ENCODE measurements at places on chromosomes 12 and 14. TPM values are rescaled to one million over a fixed set of nuclear protein-coding genes. Genes with fewer than 3 reads are reported as not detected.

DNA sequence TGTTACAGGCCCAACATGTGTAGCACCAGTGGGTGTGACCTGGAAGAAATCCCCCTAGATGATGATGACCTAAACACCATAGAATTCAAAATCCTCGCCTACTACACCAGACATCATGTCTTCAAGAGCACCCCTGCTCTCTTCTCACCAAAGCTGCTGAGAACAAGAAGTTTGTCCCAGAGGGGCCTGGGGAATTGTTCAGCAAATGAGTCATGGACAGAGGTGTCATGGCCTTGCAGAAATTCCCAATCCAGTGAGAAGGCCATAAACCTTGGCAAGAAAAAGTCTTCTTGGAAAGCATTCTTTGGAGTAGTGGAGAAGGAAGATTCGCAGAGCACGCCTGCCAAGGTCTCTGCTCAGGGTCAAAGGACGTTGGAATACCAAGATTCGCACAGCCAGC is 8.6 kb downstream of the BCL2L14 start:
- DNase-seq: no peak

GRCh38 chr12:51887476-51888315 is at the start of gene ANKRD33:
Gene ANKRD33 (plus strand): TSS chr12:51888103. CDS start chr12:51888187, 84 bp downstream.
- no peak for DNase-seq

GRCh38 chr14:94780536-94781399 is 10.9 kb upstream of the GSC start:
- DNase-seq: no peak

DNA sequence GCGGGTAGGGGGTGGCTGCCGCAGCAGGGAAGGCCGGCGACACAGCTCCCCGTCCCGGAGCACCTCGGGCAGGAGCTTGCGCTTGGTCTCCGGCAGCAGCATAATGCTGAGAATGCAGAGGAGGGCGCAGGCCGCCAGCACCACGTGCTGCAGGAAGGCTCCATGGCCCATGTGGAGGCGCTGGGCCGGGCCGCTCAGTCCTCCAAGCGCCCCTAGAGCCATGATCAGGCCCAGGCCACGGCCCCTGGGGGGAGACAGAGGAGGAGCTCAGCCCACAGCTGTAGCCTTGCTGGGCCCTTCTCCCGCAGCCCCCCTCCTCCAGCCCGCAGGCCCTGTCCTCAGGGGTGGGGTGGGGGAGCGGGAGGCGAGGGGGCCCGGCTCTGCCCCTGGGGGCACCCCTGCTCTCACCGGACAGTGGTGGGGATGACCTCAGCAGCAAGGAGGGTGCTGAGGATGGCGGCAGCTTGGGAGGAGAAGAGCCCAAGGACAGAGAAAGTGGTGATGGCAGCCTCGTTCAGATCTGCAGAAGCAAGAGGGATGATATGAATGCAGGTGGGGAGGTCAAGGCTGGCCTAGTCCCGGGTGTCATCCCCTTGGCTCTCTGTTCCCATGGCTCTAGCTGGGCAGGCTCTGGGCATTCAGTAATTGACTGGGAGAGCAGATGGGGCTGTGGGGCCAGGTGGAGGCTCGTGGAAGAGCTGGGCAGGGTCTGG is 5.8 kb downstream of the SLC22A17 start:
- no peak for DNase-seq

GRCh38 chr12:127962303-127962702 is 304.7 kb upstream of the TMEM132C start:
- no peak for DNase-seq

GRCh38 chr14:98956181-98956580 is 315.8 kb downstream of the BCL11B start:
- DNase-seq: no peak

- no peak for DNase-seq
These were observed 1.5 kb downstream of the CORO1C start for GRCh38 chr12:108729612-108730364.

- no peak for DNase-seq
These were observed 74.6 kb upstream of the MYF6 start for GRCh38 chr12:80632835-80633234.

DNA sequence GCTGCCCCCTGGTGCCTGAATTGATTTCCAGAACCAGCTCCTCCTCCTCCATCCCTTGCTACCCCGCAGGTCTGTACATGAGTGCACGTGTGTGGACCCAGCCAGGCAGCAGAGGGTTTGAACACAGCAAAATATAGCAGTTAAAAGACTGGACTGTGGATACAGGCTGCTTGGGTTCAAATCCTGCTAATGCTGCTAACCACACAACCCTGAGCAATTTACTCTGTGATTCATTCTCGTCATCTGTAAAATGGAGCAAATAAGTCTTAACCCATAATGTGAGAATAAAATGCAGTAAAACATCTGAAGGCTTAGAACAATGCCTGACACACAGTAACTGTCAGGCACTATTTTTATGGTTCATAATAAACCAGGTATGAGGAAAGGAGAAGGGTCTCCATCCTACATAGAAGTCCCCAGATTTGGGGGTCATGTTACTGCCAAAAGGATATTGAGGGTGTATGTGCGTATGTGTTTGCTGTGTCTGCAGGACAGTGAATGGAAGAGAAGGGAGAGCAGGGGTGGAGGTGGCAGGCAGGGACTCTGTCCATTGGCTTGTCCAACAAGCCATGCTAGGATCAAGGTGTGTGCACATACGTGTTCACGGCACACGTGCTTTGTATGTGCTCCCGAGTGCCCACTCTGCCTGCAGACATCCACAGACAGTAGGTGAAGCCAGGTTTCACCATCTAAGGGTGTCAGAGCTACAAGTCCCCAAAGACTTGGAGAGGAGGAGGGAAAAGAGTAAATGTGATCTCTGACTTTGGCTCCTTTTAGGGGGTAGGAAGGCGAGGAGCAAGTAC is 1.5 kb upstream of the STAT6 start:
- no peak for DNase-seq

Gene SERPINA10
- 0.24 TPM for polyA plus RNA-seq

Gene LPAR5
- polyA plus RNA-seq: 1.3 TPM

Gene NACA
- 2,525 TPM for polyA plus RNA-seq

Gene KCNK13
- 0.26 TPM for polyA plus RNA-seq

Data from right renal cortex interstitium (tissue), 3 donors.